ENCODE measurements at places on chromosomes 12 and 14.

DNA sequence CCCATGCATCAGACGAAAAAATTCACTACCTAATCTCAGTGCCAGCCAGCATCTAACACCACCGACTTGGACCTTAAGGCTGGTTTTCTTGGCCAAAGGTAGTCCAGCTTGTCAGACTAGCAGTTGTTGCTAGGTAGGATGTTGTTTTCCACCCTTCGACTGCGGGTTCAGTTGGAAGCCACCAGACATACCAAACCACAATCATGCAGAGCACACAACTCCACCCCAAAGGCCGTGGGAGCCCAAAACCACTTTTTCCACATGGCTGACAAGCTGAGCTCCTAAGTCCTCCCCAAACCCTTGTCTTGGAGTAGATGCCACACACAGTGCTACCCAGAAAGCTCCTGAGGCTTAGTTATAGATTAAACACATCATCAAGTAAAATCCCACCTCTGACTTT lies 46.8 kb downstream of the LRIG3 start:
- peak; percentile 92 for DNase-seq

DNA sequence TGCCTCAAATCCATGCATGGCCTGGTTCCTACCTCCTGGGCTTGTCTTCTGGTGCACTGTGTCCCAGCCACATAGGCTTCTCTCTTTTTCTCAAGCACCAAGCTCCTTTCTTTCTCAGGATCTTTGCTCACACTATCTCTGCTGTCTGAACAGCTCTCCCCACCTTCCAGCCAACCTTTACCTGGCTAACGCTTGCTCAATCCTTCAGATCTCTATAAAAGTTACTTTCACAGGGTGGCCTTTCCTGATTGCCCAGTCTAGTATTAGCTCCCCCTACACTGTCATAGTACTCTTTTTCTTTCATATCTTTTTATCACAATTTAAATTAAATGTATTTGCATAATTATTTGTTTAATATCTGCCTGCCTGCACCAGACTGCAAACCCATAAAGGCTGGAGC lies 3.8 kb downstream of the PARP11 start:
- no peak for DNase-seq

- no peak for DNase-seq
Measured at GRCh38 chr14:47208434-47208833, 467.0 kb downstream of the MDGA2 start.

- peak; percentile 88 for DNase-seq
Measured at GRCh38 chr12:27866373-27867101, 86.5 kb upstream of the MANSC4 start.

- DNase-seq = no peak
Measured at GRCh38 chr14:65961004-65961403, 525.2 kb upstream of the CCDC196 start.

DNA sequence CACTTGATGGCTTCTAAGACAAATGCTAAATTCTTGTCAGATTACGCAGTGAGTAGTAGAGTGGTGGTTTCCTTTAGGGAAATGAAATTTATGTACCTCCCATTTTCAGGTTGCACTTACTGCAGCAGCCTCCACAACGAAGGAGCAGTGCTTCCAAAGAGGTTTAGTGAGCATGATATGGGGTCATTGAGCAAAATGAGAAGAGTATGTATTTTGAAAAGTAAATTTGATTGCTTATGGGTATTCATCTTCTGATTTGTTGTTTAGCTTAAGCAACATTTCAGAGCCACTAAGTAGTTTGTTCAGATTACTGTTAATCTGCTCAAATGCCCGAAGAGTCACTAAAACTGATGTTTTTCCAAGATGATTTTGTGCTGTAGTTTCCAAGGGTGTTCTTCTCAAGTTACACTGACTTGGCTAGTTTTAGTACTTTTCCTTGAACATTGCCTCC lies 493.6 kb downstream of the PCNX1 start:
- no peak for DNase-seq

GRCh38 chr12:25056011-25056410 lies 107.1 kb upstream of the BCAT1 start:
- no peak for DNase-seq

GRCh38 chr14:33918256-33918655 lies 32.6 kb downstream of the EGLN3 start:
- DNase-seq = no peak

DNA sequence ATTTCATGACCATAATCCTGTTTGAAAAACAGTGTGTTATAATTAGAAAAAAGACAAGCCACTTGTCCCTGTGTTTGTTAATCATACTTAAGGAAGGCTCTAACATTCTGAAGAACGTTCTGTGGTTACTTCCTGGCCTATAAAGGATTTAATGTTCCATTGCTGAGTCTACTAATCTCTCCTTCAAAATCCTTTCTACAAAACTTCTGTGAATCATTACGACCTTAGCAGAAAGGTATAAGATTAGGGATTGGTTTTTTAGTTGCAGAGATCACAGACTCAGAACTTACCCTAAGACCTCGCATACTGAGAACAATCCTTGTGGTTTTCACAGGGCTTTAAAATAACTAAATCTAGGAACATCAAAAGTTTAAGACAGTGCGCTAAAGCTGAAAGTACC lies 48.3 kb downstream of the TMCC3 start:
- no peak for DNase-seq

DNA sequence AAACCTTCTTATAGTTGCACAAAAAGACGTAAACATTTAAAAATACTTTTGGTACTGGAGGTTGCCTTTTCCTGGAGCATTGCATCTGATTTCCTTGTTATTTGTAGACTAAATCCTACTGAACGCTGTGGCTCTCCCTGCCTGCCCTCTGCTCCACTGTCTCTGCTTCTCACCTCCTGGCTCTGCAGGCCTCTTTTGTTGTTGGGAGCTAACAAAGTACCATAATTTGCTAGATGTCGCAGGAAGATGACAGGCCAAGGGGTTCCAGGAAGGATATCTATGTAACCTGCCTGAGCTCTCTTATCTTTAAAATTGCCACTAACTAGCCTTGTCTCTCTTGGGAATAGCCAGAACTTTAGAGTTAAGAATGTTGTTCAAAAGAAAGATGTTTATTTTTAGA lies 21.4 kb downstream of the SYNE2 start:
- DNase-seq = no peak

DNA sequence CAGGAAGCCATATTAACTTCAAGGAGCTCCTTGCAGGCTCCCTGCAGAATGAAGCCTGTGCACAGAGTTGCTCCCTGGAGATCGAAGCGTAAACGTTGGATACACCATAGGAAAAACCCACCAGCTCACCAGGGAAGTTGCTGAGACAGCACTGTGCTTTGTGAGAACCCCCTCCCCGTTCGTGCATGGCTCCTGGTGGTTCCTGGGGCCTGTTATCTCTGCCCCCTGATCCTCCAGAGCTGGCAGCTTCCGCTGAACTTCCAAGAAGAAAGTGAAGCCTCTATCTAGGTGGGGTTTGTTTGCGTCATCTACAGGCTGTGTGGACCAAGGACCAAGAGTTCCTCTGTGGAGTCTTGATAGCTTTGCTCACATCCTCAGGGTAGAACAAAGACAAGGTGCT lies 2.4 kb upstream of the CCDC85C start:
- DNase-seq = no peak

DNA sequence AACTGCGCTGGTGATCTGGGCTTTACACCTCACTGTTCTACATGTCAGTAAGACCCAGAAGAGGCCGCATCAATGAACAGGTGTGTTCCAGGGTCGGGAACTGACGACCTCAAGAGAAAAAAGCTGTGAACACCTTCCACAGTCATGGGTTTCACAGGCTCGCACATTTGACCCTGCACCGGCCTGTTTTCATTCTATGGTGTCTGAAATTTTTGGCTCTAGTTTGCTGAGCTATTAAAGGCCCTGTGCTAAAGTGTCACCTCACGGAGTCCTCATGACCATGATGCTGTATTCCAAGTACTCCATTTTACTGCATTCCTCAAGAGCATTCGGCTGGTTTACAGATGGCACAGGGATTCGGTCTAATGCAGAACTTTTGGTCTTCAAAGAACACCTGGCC lies 78.9 kb downstream of the KDM2B start:
- no peak for DNase-seq

- peak; percentile 28 for DNase-seq
Measured at GRCh38 chr12:122190842-122191668, 8.1 kb downstream of the LRRC43 start.

DNA sequence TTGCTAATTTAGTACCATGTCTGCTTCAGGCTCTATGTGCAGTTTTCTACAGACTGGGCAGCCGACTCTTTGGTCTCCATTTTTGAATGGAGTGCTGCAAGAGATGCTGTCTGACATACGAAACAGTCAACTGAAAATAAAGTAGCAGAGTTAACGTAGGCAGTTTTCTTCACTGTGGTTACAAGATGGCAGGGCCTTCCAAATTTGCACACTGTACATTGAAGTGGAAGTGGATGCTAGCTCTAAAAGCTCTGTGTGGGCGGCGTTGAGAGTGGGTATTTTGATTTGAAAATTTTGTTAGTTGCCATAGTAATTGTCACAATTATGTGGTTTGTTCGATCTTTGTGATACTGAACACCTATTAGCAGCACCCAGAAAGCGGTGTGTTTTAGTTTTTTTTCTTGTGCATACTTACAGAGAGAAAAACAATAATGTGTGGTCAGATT lies 154.9 kb upstream of the ATP2B1 start:
- no peak for DNase-seq

- no peak for DNase-seq
Measured at GRCh38 chr12:101172316-101172715, 37.7 kb downstream of the SLC5A8 start.

DNA sequence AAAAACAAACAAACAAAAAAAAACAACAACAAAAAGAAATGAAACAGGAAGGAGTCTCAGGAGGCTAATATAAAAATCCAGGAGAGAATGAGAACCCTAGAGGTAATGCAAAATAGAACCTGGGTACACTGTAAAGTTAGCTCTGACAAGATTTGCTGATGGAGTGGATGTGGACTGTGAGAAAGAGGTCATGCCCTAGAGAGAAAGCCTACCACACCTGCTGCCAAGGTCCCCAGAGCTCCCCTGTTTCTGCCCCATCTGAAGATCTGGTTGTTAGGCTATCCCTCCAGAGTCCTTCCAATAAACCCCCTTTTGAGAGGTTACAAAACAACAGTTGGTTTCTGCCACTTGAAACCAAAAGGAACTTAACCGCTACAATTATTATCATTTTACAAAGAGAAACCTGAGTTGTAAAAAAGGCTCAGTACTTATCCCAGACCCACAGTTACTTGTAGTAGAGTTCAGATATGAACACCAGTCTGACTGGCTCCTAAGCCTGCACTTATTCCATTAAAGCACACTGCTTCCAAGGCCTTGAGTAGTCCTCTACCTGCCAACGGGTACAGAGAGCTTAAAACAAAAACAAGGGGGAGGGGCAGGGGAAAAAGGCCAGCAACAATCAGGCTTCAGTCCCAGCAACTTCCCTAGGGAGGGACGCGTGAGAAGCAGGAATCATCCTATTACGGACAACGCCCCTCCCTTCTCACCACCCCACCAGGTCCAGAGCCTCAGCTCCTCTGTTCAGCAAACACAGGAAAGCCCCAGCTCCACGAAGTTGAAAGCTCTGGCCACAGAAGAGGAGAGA lies 27.7 kb downstream of the PPP1R13B start:
- DNase-seq = no peak

- no peak for DNase-seq
Measured at GRCh38 chr12:6052940-6053329, 71.5 kb downstream of the VWF start.

- no peak for DNase-seq
Measured at GRCh38 chr14:60655119-60655897, 6.0 kb upstream of the SIX1 start.

DNA sequence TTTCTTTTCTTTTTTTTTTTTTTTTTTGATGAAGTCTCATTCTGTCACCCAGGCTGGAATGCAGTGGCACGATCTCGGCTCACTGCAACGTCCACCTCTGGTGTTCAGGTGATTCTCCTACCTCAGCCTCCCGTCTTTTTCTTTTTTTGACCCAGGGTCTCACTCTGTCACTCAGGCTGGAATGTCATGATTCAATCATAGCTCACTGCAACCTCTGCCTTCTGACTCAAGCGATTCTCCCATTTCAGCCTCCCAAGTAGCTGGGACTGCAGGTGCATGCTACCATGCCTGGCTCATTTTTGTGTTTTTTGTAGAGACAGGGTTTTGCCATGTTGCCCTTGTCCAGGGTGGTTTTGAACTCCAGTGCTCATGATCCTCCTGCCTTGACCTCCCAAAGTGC lies 12.0 kb downstream of the FUT8 start:
- DNase-seq = no peak

DNA sequence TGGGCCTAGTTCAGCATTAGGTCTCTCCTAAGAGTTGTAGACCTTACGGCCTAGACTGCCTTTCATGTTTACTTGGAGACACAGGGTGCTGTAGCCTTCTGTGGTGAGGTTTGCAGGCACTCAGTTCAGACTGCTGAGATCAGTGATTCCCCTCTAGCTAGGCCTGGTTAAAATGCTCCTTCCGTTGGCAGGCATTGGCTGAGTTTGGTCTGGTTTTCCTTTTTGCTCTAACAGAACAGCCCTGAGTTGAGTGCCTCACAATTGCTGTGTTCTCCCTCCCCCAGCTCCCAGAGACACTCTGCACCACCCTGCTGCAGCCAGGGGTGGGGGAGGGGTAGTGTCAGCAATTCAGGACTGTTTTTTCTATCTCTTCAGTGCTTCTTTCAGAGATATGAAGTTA lies 178.9 kb upstream of the DYRK2 start:
- DNase-seq = no peak

- DNase-seq = no peak
Measured at GRCh38 chr12:12349711-12350665, at the start of gene MANSC1. TSS of gene MANSC1 (minus strand) at chr12:12350242. CDS start at chr12:12343314, 6,928 bp downstream.

DNA sequence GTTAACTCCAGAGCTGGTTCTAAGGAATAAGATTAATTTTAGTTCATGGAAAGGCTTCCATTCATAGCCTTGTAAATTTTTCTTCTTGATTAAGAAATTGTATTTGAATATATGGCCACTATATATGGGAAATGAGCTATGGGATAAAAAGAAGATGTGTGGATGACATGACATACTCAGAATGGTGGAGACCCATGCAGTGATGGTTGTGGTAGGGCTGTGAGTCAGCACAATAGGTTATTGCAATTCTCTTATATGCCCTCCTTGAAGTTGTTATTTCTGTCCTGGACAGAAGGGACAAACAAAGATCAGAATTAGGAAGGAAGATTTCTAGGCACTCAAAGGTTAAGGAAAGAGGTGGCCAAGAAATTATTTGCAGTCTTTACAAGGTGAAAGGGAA lies 21.5 kb downstream of the RASSF9 start:
- no peak for DNase-seq

DNA sequence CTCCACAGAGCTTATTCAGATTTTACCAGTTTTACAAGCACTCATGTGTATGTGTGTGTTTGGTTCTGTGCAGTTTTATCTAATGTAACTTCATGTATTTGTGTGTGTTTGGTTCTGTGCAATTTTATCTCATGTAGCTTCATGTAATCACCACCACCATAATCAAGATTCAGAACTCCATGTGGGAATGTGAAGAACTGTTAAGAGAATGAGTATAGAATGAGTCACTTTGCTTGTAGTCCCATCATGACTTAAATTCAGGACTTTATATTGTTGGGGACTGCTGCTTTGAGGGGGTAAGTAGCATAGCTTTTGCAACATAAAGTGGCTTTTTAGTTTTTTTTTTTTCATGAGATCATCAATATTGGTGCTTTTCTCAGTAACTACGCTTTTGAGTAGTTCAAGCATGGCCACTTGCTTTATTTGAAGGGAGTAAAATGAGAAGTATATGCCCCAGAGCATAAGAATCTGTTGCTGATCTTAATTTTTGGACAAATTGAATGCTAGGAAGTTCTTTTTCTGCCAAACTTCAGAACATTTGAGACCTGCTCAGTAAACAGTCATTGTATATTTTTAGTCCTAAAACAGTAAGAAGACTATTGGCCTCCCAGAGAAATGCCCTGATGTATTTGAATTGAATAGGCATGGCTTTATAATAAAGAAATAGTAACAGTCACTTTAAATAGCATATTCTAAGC lies 28.8 kb downstream of the PROX2 start:
- DNase-seq = no peak

All from RCC 7860 (cell line).